ENCODE measurements at places on chromosomes 11 and 22.

DNA sequence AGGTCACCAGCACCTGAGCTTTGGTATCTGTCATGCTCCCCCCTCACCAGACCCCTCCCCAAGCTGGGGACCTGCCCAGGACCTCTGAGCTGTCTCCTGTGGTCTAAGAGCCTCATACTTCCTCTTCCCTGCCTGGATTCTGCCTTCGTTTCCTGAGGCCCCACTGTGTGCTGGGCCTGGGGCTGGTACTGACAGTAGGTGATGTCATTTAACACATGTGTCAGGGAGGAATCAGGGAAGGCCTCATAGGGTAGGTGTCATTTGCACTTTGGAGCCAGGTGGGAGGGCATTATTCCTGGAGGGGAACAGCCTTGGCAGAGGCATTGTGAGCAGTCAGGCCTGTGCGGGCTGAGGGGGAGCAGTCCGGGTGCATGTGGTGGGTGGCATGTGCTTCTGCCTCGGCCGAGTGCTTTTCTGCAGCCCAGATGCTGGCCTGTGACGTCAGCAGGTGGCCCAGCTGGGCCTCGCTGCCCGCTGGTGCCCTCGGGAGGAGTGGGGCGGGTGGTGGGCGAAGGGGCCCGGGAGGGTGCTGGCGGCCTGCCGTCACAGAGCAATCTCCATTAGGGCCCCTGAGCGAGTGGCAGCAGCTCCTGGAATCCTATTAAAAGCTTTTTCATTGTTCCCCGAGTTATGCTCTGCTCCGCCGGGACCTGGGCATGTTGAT lies 9.1 kb downstream of the FLRT1 start:
- DNase-seq = no peak

DNA sequence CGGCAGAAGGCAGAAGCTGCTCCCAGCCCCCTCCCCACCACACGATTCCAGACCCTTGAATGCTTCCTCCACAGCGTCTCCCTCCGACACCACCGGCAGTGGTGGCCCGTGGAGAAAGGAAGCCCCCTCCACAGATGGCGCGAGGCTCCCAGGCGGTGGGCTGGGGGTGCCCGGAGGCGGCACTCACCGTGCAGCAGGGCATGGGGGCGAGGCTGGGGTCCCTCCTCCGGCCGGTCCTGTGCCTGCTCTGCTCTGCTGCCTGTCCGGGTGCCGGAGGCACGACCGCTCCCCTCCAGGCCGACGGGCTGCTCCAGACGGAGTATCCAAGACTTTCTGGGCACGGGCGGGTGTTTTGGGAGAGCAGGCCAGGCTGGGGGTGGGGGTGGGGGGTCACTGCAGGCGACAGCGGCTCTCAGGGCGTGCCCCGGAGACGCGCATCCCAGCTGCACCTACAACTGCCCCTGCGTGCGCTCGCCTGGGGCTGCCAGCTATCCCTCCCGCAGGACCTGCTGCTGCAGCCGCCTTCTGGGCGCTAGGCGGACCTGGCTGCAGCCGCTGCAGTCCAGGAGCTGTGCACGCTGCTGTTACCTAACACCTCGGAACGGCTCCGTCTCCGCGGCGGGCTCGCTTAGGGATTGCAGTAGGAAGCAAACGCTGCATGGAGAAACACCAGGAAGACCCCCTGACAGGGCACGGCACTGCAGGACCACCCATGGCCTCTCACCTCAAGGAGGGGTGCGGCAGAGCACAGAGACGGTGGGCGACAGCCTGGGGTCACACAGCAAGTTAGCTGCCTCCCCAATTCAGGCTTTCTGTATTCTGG lies 15.2 kb downstream of the MRGPRG start:
- DNase-seq = no peak

DNA sequence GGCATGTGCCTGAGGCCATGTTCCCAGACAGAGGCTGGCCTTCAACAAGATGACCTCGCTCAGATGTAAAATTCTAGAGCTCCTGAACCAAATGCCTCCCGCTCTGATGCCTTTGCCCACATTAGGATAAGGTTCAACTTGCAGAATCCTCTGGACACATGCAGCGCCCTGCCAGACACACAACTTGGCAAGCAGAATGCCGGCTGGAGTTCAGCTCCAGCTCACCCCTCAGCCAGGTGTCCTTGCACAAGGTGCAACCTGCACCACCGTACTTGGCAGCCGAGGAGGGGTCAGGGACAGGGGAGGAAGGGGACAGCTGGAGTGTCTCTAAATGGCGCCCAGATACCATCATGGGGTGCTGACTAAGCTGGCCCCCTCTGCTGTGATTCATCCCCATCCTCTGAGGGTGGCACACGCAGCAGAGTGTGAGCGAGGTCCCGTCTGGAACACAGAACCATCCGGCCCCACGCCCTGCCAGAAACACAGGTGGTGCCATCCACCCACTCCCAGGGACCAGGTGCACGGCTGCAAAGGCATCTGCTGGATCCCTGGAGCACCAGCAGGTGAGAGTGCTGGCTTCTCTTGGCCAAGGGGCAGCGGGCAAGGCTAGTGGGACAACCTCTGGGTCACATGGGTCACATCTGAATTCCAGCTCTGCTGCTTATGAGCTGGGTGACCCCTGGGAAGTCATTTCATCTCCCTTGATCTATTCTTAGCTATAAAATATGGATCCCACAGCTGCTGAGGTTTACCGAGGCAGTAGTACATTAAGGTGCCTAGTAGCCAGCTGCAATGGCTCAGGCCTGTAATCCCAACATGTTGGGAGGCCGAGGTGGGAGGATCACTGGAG lies 12.8 kb downstream of the ZMAT5 start:
- no peak for DNase-seq

- no peak for DNase-seq
These were observed 77.8 kb downstream of the CDKN1C start for GRCh38 chr11:2807801-2808241.

DNA sequence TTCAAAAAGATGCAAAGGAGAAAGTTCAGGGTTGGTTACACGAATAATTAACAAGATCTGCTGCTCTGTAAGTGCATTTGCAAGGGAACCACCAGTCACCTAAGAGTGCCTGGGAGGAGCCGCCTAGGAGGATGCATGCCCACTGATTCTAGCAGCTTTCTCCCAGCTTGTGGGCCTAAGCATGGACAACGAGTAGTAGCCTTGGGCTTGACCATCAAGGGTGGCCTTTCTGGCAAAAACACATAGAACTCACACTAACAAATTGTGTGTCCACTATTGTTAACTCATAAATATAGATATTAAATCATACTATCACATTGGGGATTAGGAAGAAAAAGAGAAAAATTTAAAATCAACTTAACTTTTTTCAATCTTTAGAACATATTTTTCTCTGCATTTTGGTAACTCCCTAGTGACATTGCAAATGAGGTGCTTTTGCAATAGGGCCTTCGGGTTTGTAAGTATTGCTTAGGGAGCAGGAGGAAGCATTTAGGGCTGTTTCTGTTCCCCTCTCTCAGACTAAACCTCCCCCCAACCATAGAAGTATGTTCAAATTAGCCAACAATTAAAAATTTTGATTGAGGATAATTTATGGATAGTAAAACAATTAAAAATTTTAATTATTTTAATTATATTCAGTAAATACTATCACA lies 57.3 kb upstream of the CEP295 start:
- DNase-seq = no peak

GRCh38 chr22:25028841-25029141 lies 76.3 kb downstream of the KIAA1671 start:
- no peak for DNase-seq

GRCh38 chr22:38455076-38455529 lies at the start of gene KCNJ4:
Gene KCNJ4 (minus strand): TSS chr22:38455199. CDS start chr22:38428132, 27,067 bp downstream.
- no peak for DNase-seq

DNA sequence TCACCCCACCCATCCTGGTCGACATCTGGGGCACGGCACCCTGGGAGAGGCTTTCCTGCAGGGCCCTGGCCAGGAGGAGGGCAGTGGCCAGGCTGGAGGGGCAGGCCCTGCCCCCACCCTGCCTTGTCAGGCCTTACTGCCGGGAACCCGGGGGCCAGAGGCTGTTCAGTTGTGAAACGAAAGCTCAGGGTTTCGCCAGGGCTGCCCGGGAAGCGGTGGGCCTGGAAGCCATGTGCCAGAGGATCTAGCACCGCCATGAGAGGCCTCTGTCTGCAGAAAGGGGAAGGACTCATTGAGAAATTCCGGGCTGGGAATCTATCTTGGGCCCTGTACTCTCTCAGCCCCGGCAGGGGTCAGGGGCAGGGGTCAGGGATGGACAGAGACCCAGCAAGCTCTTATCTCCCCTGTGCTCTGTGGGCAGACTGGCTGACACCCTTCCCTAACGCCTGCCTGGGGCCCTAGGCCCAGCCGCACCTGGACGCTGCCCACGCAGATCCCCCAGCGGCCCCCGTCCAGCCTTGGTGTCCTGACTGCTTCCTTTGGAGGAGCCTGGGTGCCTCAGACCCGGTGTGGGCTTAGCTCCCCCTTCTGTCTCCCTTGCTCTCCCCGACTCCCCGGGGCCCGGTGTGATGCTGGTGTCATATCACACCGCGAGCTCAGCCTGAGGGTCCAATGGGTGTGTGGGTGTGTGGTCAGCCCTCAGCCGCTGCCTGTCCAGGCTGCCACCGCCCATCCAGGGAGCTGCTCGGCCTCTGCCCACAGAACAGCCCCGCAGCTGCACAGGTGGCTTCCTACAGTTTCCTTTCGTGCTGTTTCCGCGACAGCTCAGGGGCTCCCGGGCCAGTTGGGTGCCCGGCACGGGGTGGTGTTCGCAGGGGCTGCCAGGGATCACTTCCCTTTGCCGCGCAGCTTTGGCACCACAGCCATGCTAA lies 6.5 kb downstream of the PIM3 start:
- peak; percentile 37 for DNase-seq

DNA sequence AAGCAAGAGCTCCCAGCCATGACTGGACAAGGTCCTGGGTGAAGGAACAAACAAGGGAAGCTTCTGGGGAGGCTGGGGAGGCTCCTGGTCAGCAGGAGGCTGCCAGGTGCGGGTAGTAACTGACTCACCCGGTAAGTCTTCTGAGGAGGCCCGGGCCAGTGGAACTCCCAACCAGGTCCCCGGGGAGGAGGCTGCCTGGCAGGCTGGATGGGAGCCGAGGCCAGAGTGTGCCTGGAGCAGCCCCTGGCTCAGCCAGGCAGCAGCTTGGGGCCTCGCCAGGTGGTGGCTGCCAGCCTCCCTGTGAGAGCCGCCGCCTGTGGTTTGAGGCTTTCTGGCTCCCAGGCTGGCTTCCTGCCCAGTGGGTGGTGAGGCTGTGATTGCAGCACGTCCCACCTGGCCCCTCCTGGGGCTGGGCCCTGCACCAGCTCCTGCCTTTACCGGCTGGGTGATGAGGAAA lies 46.2 kb downstream of the IGF2 start:
- peak; percentile 60 for DNase-seq

DNA sequence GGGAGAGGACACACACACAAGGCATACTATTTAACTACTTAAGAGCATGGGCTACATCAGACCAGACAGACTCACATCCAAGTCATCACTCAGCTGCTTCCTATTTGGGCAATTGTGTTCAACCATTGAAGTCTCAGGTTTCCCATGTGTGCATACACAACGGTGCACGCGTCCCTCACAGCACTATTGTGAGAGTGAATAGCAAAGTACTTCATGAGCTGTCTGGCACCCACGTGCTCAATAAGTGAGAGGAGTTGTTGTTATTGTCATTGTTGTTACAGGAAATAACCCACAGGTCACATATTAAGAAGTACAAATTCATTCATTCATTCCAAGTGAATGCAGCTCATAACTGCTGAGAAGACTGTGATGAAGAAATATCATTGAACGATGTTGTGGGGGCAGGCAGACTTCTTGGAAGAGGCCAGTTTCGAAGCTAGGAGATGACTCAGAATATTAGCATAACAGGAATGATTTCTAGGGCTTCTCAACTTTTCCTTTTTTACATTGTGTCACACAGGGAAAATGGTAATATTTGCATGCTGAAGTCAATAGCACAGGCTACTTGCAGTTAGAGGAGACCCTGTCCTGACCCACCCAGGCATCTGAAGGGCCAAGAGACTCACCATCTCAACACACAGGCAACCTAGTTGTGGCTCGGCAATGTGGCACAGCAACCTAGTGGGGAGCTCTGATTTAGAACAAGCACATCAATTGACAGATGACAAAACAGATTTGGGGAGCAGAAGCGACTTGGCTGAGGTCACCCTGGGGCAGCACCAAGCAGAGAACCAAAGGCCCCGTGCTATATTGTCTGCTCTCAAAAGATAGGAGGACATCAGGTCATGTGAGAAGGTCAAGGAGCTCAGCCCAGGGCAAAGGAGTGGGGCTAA lies 606.0 kb downstream of the BUD13 start:
- no peak for DNase-seq

DNA sequence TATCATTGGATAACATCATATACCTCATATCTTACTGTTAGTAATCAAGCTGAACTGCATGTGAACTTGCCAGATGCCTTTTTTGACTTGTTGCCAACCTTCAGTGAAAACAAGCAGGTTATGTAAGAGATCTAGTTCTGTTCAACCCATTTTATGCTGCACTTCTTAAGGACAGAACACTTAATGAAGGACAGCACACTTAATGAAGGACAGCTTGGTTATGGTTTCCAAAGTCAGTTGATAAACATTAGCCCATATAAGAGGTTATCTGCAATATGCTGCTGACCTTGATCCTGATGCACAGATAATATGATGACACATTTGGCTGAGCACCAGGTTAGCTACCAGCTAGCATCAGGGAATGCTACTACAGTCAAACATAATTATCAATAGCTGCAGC lies 358.7 kb upstream of the PDGFD start:
- DNase-seq = no peak

DNA sequence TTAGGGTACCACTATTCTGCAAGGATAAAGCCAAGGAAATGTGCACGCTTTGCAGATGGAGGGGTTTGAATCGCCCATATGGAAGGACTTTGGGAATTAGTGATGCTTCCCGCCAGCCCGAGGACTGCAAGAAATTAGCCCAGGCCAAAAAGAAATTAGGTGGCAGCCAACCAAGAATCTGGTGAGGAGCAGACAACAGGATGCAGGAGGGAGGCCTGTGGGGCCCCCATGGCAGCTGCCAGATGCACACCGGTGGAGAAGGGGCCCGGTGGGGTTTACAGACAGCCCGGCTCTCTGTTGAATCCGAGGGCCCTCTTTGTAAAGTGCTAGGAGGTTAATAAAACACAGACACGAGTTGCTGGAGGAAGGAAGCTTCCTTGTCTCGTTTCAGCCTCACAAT lies 73.5 kb downstream of the TIMP3 start:
- no peak for DNase-seq

DNA sequence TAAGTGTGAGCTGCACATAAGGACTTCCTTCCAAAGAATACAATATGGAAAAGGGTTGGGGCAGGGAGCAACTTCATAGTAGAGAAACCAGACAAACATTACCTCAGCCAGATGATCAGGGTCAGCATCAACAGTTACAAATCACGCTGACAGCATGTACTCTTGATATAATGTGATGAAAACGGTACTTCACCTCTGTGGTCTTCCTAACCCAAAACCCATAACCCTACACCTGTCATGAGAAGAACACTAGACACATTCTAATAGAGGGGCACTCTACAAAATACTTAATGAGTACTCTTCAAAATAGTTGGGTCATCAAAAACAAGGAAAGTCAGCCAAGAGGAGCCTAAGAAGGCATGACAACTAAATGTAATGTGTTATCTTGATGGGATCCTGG lies 43.9 kb downstream of the RRAS2 start:
- DNase-seq = no peak

GRCh38 chr11:34353881-34354280 lies 3.9 kb downstream of the ABTB2 start:
- DNase-seq = no peak
